ENCODE measurements at places on chromosomes 6 and 20.

GRCh38 chr6:136209496-136209895, 40.6 kb downstream of the MTFR2 start:
- DNase-seq, result no peak

DNA sequence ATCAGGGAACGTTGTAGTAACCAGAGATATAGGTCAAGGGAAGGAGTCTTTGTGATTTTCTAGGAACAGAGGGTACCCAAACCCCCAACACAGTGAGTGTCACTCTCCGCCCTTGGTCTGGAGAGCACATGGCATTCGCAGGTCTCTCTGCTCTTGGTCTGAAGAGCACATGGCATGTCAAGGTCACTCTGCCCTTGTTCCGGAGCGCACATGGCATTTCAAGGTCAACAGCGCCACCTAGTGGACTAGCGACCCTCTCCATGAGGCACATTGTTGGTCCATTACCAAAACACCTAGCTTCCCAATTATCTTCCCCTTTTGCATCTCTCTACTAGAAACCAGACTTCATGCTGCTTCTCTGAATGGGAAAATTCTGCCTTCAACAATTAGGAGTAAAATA, 260.0 kb downstream of the C6orf118 start:
- DNase-seq, result no peak

DNA sequence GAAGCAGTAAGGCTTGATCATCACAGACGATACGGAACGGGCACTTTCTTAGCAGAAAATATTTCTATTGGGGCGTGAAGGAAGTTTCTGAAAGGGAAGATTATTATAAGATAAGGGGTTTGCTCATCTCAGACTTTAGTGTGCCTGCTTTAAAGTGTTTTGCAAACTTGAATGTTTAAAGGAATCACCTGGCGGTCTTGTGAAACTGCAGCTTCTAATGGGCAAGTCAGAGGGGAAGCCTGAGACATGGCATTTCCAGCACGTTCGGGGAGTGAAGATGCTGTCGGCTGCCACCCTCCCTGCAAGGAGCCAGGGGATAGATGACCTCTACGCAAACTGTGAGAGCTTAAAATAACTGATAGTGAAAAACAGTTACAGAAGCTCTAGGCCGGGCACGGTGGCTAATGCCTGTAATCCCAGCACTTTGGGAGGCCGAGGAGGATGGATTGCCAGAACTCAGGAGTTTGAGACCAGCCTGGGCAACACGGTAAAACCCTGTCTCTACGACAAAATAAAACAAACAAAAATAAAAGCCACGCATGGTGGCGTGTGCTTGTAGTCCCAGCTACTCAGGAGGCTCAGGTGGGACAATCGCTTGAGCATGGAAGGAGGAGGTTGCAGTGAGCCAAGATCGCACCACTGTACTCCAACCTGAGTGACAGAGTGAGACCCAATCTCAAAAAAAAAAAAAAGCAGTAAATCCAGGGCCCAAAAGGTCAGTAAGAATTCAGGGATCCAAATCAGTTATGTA, 2.3 kb upstream of the KIF16B start:
- peak; percentile 19 for DNase-seq

DNA sequence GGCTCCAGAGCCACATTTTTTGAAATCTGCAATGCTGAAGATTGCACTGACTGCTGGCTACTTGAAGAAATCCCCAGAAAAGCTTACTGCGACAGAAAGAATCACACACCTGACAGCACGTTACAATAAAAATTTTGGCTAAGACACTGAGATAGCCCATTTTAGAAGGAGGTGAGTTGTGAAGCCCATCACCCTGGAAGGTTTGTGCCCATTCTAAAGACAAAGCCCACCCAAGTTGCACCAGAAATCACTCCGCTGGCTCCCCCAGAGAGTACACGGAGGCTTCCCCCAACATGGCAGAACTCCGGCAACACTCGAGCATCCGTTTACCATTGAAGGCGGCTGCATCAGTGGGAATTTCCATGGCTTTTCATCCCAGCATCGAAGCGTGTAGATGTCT, 29.4 kb downstream of the LPA start:
- DNase-seq, result peak; percentile 0

GRCh38 chr6:100774681-100775080, 106.4 kb downstream of the ASCC3 start:
- no peak for DNase-seq

DNA sequence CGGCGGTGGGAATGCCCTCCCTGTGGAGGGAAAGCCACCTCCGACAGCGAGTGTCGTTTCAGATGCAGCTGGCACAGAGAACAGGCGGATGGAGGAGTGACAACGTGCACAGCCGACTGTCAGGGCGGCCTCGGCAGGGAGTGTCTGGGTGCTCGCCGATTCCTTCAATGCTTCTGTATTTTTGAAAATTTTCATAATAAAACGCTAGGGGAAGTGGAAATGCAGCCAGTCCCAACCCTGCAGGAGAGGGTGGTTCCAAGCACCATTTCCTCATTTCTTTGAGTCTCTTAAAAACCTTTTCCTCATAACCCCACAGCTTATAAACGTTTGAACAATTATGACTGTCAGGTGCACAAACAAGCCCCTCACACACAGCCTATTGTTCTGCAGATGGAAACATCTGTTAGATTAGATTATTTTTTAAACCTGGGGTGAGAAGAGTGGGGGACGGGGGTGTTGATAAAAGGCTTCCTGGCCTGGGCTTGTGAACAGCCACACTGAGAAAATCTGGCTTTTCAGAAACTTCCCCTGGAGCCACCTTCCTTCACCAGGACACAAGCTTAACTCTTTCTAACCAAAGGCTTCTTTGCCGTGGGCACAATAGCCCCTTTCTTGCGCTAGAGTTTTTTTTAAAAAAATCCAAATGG, 228.9 kb downstream of the ANKRD60 start:
- DNase-seq, result no peak

- DNase-seq, result no peak
These were observed 585.7 kb upstream of the MARCKS start for GRCh38 chr6:113271437-113271836.

- no peak for DNase-seq
These were observed 26.3 kb downstream of the PM20D2 start for GRCh38 chr6:89172131-89172530.

GRCh38 chr20:13671916-13672378, 33.2 kb upstream of the TASP1 start:
- peak; percentile 12 for DNase-seq

DNA sequence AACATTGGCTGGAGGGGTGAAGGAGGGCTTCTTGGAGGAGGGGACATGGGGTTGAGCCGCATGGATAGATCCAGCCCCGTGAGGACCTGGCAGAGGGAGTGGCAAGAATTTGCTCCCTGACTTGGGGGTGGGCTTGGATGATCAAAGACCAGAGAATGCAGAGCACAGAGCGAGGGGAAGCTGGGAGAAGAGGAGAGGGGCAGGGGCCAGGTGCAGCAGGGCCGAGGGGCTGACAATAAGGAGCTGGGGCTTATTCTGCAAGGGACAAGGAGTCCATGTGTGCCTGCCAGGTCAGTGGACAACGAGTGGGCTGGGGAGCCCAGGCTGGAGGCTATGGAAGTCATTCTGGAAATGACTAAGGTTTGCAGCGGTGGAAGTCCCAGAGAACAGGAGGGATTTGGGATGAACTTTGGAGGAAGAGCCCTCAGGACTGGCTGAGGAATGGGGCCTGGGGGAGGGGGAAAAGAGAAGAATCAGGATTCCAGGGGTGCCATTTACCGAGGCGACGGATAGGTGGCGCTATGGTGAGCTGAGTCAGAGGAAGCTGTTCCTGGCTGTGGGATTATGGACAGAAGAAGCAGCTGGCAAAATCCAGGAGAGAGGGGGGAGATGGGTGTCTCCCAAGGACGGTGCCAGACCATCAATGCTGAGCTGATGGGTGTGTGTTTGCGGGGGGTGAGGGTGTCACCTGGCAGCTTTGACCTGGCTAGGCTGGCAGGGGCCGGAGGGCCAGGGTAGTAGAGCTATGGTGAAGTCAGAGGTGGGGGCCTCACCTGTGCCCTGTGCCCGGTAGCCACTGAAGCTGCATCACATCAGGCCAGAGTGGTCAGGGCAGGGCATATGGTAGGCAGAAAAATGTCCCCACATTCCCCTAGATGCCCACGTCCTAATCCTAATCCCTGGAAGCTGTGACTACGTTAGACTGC, 7.8 kb downstream of the KCNG1 start:
- peak; percentile 53 for DNase-seq

DNA sequence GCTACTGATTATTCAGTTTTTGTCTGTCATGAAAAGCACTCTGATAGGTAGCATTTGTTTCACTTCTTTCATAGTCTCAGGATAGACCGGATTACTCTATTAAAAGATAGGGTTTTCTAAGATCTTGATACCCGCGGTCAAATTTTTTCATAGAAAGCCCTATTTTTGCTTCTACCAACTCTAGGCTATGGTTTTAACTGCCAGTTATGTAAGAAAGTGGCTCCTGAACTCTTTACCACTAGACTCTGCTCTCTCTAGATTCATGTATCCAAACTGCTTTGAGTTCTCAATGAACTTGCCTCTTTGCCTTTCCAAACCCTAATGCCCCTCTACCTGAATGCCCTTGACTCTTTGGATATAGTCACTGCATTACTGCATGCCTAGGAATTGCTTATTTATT, 70.3 kb downstream of the HIVEP1 start:
- no peak for DNase-seq

GRCh38 chr6:136968837-136969236, 46.7 kb downstream of the SLC35D3 start:
- no peak for DNase-seq

DNA sequence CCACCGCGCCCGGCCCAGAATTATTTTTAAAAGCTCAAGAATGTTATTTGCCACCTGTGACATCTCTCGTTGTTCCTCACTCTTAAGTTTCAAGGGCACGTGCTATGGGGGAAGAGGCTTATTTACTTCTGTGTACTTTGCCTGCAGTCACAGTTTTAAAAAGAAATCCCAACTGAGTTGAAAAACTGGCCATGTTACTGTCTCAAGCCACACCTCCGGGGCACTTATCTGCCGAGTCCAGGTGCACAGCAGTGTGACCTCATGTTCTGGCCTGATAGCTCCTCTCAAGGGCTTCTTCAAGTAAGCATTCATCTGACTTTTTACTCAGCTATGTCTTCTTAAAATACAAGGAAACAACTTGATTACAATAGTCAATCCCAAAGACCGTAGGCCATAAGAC, 34.5 kb downstream of the SHLD1 start:
- DNase-seq, result no peak

- DNase-seq, result peak; percentile 83
These were observed 414.0 kb downstream of the GJA1 start for GRCh38 chr6:121849477-121849876.

- DNase-seq, result no peak
These were observed 99.3 kb upstream of the NFATC2 start for GRCh38 chr20:51641866-51642265.

GRCh38 chr6:168815229-168815628, 374.2 kb downstream of the SMOC2 start:
- no peak for DNase-seq

GRCh38 chr6:25327432-25327831, 48.3 kb downstream of the CARMIL1 start:
- DNase-seq, result no peak

DNA sequence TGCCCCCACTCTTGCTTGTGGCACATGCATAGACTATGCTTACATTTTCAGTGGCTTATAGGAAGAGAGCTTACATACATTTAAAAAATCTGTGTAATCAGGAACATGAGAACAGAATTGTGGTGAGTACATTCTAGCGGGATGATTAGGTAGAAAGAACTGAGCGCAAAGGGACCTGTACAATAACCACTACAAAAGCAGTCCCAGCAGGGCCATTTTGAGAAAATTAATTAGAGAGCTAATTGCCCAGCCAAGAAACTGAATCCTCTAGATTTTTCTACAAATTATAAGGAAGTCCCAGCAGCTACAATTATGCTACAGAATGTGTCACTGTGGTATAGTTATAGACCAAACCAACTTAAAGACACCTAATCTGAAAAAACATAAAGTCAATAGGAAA, 105.6 kb upstream of the TNFAIP3 start:
- DNase-seq, result no peak

- DNase-seq, result no peak
These were observed 101.2 kb upstream of the TRAF3IP2 start for GRCh38 chr6:111706841-111707391.

- DNase-seq, result no peak
These were observed 37.4 kb downstream of the GCNT2 start for GRCh38 chr6:10558565-10558964.

GRCh38 chr20:41454250-41454649, 87.6 kb upstream of the EMILIN3 start:
- DNase-seq, result no peak

DNA sequence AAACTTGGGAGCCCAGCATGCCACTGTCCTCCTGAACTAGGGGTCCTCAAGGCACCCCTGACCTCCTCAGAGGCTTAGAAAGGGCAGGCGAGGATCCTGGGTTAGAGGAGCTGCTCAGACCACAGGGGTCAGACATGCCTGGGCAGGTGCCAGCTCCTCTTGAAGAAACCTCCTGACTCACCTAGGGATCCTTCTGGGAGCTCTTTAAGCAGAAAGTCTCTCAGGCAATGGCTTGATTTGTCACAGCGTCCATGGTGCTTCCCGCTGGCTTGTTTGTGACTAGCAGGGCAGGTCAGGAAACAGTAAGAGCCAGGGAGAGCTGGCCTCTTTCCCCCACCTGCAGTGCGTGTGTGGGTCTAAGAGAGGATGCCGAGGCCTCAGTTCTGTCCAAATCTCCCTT, 174.5 kb upstream of the SNX9 start:
- DNase-seq, result no peak

DNA sequence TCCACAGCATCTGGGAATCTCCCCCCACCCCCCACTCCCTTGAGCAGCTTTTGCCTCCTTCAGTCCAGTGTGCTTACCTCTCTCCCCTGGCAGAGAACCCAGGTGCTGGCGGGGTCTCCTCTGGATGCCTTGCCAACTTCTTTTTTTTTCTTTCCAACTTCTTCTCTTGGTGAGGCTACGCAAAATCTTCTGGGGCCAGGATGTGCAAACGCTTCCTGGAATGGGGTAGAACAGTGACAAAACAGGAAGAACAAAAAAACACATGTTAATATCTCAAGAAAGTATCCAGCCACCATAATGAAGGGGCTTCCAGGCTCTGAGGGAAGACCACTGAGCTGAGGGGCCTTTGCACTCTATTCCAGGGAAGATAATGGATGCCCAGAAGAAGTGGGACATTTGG, 53.9 kb upstream of the DDR1 start:
- DNase-seq, result no peak

GRCh38 chr6:63576985-63577712, 4.9 kb downstream of the LOC128125822 start:
- no peak for DNase-seq

GRCh38 chr20:1631309-1632151, 11.7 kb upstream of the SIRPB1 start:
- DNase-seq, result peak; percentile 0

GRCh38 chr6:64988148-64988547, 718.9 kb downstream of the EYS start:
- peak; percentile 86 for DNase-seq

DNA sequence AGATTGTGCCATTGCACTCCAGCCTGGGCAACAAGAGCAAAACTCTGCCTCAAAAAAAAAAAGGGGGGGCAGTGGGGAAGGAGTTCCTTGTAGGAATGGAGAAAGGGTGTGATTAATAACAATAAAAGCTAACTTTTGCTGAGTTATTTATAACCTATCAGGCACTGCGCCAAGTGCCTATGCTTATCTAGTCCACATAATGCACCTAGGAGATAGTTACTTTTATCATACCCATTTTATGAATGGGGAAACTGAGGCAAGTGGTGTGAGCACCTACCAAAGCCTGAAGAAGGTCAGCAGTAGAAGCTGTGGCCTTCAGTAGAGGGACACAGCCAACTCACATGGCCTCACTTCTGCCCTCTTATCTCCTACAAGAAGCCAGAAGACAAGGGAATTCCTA, 13.6 kb upstream of the PPP1R16B start:
- DNase-seq, result no peak
